ENCODE measurements at places on chromosomes 7 and 10. TPM values are rescaled to one million over a fixed set of nuclear protein-coding genes. Genes with fewer than 3 reads are reported as not detected.
A peak's percentile ranks its signal among the peaks of the same experiment; 100 is the strongest.

The TMUB1 gene
- 99.3 TPM for total RNA-seq

The NODAL gene
- total RNA-seq = not detected

The GTF2I gene
- 374 TPM for total RNA-seq

The MYH16 gene
- 11.7 TPM for total RNA-seq

The H2BK1 gene
- total RNA-seq = not detected

DNA sequence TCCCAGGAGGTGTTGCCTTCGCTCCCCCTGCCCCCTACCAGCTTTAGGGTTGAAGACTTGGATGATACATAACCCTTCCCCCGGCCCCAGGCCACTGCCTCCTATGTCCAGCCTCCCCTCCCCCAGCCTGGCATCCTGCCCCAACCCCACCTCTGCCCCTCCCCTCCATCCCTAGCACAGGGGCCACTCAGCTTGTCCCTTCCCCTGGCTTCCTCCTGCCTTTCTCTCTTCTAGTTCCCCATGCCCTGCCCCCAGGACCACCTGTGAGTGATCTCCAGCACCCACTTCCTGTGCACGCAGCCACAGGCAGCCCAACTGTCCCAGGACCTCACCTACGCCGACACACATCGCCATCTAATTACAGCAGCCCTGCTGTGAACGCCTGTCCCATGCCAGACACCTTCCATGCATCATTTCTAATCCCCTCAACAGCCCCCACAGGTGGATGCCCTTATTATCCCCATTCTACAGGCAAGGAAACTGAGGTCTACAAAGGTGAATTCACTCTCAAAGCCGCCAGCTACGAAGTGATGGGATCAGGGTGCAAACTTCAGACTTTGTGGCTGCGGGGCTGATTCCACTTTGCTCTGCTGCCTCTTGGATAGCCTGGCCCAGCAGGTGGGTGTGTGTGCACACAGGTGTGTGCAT, 82.4 kb upstream of the CHST15 start:
- DNase-seq = no peak

DNA sequence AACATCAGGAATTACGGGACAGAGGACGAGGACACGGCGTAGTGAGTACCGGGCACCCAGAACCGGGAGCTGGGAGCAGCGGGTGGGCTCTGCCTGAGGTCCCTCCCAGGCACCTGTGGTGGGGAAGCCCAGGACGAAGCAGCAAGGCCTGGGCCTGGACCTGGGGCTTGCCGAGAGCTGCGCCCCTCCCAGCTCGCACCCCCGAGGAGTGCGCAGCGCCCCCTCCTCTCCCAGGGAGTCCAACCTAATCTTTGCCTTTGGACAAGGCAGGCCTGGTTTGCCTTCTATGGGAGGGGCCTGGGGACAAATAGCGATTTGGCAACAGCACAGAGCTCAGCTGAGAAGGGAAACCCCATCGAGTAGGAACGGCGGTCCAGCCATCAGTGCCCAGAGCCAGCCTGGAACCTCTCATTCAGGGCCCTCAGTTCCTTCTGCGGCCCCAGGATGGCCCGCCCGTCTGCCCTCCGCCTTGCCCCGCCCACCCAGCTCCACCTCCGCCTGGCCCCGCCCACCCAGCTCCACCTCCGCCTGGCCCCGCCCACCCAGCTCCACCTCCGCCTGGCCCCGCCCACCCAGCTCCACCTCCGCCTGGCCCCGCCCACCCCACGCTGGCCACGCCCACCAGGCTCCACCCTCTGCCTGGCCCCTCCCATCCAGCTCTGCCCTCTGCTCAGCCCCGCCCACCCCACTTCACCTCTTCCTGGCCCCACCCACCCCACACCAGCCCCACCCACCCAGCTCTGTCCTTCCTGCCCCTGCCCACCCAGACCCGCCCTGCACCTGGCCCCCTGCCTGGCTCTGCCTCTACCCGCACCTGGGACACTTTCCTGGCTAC, 32.5 kb upstream of the KNDC1 start:
- DNase-seq = no peak

GRCh38 chr10:89916468-89917215, 215.3 kb downstream of the KIF20B start:
- peak; percentile 91 for DNase-seq

DNA sequence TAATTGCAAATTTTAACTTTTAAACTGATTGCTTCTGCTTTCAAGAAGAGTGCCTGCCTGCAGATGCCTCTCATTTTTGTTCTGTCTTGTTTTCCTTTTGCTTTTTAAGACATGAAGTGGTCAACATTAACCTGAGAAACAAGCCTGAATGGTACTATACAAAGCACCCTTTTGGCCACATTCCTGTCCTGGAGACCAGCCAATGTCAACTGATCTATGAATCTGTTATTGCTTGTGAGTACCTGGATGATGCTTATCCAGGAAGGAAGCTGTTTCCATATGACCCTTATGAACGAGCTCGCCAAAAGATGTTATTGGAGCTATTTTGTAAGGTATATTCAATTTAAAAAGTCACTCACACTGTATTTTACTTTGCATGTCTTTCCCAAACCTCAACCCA, 8.8 kb downstream of the GSTO2 start:
- no peak for DNase-seq

GRCh38 chr10:84391326-84391725, 62.9 kb downstream of the CCSER2 start:
- no peak for DNase-seq

DNA sequence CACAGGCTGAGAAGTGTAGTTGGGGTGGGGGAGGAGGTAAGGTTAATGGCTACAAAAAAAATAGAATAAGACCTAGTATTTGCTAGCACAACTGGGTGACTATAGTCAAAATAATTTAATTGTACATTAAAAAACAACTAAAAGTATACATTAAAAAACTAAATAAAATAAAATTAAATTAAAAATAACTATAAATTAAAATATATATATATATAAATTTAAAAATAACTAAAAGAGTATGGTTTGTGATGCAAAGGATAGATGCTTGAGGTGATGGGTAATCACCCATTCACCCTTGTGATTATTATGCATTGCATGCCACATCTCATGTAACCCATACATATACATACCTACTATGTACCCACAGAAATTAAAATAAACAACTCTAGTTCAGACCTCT, 762.5 kb downstream of the SORCS1 start:
- no peak for DNase-seq

DNA sequence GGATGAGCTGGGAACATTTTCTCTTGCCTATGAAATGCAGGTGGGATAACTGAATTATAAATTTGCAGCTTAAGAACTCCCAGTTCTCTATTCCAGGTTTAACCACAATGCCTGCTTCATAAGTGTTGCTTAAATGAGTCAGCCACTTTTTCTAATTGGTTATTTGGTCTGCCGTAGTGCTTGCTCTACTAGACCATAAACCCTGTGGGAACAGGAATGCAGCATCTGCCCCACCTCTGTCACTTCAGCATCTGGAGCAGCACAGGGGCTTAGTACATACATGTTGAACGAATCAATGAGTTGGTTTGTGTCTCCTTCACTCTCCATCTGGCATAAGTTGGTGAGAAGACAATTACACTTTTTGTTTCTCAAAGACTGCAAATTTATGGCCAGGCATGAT, 95.2 kb upstream of the PTER start:
- no peak for DNase-seq

- DNase-seq = peak; percentile 34
These were observed 40.0 kb downstream of the SYPL1 start for GRCh38 chr7:106071999-106072714.

- no peak for DNase-seq
These were observed 335.1 kb downstream of the XPNPEP1 start for GRCh38 chr10:109588259-109588658.

- DNase-seq = peak; percentile 85
These were observed at the start of gene TRPV6 for GRCh38 chr7:142885311-142886230. TSS of gene TRPV6 (minus strand) at chr7:142885745.

GRCh38 chr7:48158404-48158803, 12.9 kb upstream of the ABCA13 start:
- DNase-seq = no peak

GRCh38 chr7:75033064-75033463, 40.5 kb downstream of the RCC1L start:
- DNase-seq = no peak

GRCh38 chr10:58846856-58847255, 329.6 kb upstream of the PHYHIPL start:
- no peak for DNase-seq

- DNase-seq = no peak
These were observed 3.8 kb upstream of the MALSU1 start for GRCh38 chr7:23295401-23295697.

All from PC-9 (cell line).